ENCODE measurements at places on chromosomes 2 and 18.

GRCh38 chr2:162063899-162064298 lies 10.1 kb downstream of the DPP4 start:
- DNase-seq = no peak

DNA sequence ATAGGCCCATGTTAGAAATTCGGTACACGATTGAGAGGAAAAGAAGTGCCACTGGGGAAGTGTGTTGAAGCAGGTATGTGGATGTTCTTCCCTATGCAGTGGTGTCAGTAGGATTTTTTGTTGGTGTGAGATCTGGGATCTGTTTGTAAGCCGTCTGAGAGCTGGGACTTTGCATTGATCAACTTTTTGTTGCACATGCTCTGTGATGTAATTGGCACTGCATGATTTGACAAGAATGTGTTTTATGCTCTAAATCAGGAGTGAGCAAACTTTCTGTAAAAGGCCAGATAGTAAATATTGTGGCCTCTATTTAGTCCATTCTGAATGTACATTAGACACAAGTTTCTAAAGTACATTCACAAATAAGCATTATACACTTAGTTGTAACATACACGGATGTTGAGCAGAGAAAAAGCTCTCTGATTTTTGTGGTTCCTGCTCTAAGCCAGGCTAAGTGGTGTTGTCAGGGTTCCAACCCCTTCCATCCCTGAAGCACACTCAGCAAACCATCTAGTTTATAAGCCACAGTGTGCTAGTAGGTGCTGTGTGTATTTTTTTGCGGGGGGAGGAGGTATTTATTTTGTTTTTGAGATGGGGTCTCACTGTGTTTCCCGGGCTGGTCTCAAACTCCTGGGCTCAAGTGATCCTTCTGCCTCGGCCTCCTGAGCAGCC lies 235.6 kb downstream of the NEDD4L start:
- no peak for DNase-seq

DNA sequence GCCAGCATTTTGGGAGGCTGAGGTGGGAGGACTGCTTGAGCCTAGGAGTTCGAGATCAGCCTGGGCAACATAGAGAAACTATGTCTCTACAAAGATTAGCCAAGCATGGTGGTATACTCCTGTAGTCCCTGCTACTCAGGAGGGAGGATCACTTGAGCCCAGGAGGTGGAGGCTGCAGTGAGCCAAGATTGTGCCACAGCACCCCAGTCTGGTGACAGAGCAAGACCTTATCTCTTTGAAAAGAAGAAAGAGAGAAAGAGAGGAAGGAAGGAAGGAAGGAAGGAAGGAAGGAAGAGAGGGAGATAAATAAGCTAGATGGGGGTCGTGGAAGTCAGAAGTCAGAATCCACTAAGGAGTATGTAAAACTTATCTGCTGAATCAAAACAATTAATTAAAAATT lies 16.2 kb downstream of the GPR75 start:
- no peak for DNase-seq

- no peak for DNase-seq
These were observed 218.0 kb downstream of the PHLPP1 start for GRCh38 chr18:62933261-62933887.

DNA sequence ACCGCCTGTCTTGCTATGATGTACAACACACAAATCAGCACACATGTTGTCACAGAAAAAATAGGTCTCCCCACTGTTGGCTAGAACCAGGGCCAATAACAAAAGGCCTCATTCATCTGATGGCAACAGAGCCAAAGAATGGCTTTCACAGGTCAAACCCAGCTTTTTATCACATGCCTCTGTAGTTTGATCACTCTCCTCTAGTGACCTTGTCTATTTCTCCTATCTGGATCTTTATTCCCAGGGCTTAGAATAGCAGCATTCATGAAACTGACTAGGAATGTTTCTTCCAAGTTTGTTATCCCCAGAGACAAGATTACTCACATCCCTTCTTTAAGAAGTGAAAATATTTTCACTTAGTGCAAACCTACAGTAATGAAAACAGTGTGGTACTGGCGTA lies 285.8 kb upstream of the GYPC start:
- DNase-seq = peak; percentile 26

DNA sequence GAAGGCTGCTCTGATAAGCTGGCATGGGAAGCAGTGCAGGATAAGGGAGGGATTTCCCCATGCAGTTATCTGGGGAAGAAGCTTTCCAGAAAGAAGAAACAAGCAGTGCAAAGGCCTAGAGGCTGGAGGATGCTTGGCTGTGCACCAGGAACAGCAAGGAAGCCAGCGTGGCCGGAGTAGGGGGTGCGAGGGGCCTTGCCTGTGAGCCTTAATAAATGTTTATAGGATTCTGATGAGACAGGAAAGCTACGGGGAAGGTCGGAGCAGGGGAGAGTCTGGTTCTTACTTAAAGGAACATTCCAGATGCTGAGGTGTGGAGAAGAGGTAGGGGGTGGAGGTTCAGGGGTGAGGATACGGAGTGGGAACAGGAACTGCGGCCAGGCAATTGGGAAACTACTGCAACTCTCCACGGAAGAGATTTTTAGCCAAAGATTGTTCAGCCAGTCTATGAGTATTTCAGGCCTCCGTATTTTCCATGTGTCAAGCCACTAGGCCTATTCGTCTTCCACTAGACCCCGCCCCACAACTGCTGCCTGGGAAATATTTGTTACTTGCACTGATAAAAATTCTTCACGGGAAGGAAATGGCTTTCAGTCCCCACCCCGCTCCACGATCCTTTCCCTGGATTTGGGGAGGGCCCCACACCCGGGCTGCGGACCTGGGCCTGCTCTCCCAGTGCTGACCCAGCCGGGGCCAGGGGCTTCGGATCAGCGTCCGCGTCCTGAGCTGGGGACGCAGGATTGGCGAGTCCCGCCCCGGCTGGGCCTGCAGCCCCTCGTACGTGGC lies 516 bp downstream of the EIF2AK2 start:
- DNase-seq = no peak

DNA sequence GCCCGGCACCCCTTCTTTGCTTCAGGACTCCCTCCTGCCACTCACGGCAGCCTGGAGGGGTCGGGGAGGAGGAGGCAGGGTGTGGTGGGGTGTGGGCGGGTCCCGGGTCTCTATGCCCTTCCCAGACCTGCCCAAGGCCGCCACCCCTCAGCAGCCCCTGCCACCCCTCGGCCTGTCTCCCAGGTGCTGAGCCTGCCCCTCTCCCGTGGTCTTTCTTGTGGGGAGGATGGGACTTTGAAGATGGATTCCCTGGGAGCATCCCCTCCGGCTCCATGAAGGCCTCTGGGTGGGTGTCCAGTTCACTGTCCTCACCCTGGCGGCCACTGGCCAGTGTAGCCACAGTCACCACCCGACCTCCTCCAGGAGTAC lies 23.2 kb downstream of the KCNIP3 start:
- DNase-seq = no peak

DNA sequence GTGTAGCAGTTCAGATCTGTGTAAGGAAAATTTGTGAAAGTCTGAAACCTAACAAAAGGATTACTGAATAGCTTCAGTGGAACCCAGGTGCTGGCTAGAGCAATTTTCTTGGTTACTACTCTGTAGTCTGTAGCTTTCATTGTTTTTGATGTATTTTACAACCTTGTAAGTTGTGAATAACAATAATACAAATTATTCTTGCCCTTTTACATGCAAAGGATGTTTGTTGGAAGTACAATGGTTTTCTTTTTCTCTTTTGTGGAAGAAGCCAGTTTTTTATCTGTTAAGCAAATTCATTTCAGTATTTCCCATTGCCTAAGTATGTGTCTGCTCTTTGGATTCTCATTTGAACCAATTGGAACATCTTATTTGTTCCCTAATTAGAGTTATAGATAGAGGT lies 10.2 kb downstream of the LCLAT1 start:
- no peak for DNase-seq

DNA sequence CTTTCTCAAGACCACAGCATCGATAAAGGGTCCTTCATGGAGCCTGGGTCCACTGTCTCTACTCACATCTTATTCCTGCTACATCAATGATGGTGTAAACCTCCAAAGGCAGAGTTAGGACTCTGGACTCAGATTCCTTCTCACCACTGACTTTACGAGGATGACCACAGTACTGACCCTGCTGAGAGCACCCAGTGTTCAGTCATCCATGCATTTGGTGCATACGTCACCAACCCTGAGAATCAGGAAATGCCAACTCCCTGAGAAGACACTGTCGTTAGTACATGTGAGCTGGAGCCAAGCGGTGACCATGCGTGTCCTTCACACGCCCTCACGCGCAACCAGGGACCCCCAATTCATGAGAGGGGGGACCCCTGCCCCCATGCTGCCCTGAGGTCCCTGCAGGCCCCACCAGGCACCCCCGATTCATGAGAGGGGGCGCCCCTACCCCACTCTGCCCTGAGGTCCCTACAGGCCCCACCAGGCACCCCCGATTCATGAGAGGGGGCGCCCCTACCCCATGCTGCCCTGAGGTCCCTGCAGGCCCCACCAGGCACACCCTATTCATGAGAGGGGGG lies 178.4 kb upstream of the TPO start:
- DNase-seq = no peak

- no peak for DNase-seq
These were observed 9.9 kb downstream of the EPHA4 start for GRCh38 chr2:221562226-221562625.

GRCh38 chr2:75666911-75667310 lies 20.3 kb downstream of the MRPL19 start:
- DNase-seq = no peak

DNA sequence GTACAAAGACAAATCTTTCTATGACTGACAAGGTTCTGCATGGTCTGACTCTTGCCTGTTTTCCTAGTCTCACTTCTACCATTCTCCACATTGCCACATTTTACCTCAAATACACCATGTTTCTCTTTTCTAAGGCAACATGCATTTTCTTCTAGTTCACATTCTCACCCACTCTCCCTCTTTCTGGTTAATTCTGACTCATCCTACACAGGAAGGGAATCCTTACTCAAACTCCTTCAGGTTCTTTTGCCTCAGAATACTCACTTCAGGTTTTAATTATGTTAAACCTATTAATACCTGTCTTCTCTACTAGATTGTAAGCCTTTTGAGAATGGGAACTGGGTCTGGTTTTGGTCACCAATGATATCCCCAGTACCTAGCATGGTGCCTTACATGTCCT lies 47.2 kb downstream of the MAP2 start:
- DNase-seq = no peak

GRCh38 chr2:84959095-84959565 lies 11.8 kb upstream of the KCMF1 start:
- DNase-seq = peak; percentile 54

DNA sequence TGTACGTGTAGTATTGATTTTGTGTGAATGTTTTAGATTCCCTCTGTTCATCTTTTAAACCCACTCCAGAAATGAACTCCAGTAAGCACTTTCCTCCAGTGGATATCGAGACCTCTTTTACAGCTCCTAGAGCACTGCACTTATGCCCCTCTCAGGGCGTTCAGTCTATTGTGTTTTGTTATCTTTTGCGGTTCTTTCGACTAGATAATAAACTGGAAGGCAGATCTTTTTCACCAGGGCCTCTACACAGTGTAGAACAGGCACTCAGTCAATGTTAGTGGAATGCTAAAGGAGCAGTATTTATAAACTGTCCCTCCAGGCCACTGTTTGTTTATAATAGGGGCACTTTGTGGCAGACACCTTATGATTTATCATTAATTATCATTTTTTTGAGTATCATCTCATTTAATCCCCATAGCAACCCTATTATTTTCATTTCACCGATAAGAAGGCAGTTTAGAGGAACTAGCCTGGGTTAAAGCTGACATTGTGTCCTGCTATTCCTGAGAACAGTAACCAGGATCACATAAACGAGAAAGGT lies 742 bp upstream of the SOS1 start:
- no peak for DNase-seq

- DNase-seq = no peak
These were observed 8.0 kb downstream of the CYRIA start for GRCh38 chr2:16657671-16658070.

- DNase-seq = peak; percentile 7
These were observed 5.1 kb downstream of the SERPINB8 start for GRCh38 chr18:63974991-63975390.

GRCh38 chr2:147204102-147204501 lies 640.7 kb upstream of the ACVR2A start:
- peak; percentile 63 for DNase-seq

- DNase-seq = peak; percentile 61
These were observed 231.6 kb upstream of the SMAD2 start for GRCh38 chr18:48161911-48162698.

DNA sequence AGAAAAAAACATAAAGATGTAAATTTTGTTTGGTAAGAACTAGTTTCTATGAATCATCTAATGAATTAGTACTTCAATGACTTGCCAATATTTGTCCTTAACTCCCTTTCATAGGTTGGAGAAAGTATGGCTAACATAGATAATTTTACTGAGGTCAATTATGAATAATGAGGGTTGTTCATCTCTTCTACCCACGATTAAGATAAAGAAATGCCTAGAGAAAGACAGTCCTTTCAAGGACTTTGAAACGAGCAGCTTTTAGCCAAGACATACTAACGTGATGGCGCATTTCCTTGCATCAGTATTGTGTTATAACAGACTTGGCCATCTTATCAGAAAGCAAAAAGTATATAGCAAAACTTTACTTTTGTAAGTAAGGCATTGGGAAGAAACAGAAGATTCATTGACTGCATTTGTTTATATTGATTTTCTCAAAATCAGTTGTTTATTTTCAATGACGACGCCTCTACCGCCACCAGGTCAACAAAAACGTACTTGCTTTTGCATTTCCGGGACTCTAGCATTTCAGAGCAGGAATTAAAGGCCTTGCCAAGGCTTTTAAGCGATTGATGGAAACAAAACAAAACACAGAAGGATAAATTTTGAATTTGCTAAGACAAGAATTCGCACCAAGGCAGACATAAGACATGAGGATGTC lies 961 bp downstream of the RBM43 start:
- DNase-seq = no peak

GRCh38 chr18:28404694-28405093 lies 227.8 kb upstream of the CDH2 start:
- no peak for DNase-seq

DNA sequence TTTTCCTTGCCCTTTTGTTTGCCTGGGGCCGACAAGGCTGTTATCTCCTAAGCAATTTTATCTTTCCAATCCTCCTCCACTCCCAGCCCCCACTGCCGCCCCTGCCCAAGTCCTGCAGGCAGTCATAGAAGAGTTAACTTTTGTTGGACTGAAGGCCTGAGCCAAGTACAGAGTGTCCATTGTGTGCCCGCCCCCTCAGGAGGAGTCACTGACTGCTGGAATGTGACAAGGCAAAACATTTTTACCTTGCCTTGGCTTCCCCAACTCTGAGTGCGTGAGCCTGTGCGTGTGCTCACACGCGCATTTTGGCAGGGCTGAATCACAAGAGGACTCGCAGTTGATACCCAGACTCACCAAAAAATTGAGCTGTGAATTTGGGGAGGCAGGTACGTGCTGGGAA lies 16.2 kb downstream of the SETBP1 start:
- peak; percentile 36 for DNase-seq

DNA sequence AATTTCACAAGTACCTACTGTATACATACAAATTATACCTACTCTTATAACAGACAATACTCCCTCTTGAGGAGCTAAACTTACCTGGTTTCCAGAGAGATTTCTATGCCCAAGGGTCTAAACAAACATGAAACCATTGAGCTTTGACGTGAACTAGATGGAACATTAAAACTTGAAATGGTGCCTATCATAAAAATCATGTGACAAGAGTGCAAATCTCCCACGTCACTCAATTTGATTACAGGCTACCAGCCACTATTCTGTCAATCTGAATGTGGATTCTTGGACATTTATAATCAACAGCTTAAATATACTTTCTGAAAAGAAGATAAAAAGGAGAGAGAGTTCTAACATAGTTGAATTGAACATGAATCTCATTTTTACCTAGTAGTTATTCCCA lies 297.1 kb upstream of the SESTD1 start:
- DNase-seq = no peak
